Activated CD8-positive, alpha-beta memory T cell treated with anti-CD3 and anti-CD28 coated beads for 1 hour (primary cell): ENCODE measurements at places on chromosomes 1 and 21.

GRCh38 chr1:243390162-243390791 is 134.4 kb downstream of the SDCCAG8 start:
- DNase-seq, result no peak

DNA sequence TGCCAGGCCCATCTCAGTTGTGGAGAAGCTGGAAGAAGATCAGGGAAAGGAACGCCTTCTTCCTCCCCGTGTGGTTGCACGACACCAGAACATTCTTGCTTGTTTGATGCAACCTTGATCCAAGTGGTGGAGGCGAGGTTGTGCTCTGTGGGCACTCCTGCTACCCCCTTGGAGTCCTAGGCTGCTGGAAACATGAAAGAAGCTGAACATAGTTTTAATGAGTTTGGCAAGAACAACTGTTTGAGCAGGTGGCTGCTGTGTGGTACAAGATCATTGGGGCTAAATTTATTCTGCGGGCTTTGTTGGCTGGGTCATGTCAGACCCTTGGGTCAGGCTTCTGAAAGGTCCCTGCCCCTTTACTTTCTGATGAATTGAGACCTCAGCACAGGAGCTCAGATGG is 5.9 kb downstream of the KAZN start:
- no peak for DNase-seq

GRCh38 chr1:15749399-15750291 is 7.3 kb downstream of the TMEM82 start:
- DNase-seq, result no peak

- DNase-seq, result no peak
Measured at GRCh38 chr1:175665616-175666015, 77.8 kb downstream of the TNR start.

DNA sequence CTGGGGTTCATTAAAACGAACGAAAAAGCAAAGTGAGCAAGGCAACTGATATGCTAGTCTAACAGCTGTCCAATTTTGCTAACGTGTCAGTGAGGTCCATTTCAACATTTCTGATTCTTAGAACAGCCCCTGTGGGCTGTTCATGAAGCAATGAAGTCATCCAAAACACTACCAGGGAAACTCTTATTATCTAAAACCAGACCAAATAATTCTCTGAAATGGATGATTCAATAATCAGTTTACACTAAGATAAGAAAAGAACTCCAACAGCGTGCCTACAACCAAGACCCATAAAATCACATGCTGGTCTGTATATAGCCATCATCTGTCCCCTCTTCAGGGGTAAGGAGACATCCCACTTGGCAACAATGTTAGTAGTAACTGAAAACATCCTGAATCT is 122.7 kb downstream of the TGFBR3 start:
- no peak for DNase-seq

DNA sequence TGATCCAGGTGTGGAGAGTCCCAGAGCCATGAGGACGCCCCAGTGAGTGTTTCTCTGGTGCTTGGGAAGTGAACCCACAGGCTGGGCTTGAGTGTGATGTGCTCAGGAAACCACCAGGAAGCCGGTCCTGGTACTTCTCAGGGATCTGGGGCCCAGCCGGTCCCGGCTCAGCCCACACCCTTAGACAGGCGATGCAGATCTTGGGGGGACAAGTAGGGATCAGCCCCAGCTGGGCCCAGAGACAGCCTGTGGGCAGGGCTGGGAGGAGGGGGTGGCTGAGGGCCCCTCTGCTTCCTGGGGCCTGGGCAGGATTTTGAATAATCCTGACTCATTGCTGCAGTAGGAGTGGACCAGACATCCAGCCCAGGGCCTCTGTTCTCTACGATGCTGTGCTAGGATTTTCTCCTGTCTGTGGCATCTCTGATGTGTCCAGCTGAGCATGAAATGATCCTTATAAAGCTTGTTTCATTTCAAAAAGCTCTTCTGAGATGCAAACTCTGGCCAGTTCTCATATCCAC is 698.0 kb downstream of the PTPRU start:
- DNase-seq, result no peak
